ENCODE measurements at places on chromosomes 16 and 17.

DNA sequence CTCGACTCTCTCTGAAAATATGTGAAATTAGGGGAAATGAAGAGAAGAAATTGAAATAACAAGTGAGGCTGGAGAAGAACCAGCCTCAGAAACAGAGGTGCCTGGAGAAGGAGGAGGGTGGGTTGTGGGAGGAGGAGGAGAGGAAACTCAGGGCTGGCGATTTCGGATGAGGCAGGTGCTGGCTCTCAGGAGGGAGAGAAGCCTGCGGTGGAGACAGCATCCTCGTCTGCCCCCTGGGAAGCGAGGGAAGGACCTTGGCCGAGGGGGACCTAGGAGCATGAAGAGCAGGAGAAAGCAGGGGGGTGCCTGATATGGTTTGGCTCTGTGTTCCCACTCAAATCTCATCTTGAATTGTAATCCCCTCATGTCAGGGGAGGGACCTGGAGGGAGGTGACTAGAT lies 264.7 kb upstream of the TNRC6C start:
- no peak for DNase-seq

DNA sequence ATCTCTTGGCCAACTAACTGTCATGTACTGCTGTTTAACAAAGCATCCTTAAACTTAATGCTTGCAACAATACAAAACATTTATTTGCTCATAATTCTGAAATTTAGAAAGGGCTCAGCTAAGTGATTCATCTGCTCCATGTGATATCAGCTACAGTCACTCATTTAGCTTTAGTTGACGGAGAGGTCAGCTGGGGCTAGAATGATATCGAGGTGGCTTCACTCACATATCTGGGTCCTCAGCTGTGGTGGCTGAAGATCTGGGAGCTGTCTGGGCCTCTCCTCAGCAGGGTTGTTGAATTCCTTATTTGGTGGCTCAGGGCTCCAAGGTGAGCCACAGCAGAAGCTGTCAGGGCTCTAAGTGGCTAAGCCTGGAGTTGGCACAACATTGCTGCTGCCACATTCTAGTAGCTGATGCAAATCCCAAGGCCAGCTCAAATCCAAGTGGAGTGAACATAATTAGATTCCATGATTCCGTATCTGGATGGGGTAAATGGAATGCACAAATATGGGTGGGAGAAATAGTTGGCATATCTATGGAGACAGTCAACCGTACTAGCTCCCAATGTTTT lies 62.8 kb downstream of the HS3ST3A1 start:
- DNase-seq = no peak

- DNase-seq = no peak
Observed at GRCh38 chr16:73853968-73854367, 442.6 kb upstream of the PSMD7 start.

DNA sequence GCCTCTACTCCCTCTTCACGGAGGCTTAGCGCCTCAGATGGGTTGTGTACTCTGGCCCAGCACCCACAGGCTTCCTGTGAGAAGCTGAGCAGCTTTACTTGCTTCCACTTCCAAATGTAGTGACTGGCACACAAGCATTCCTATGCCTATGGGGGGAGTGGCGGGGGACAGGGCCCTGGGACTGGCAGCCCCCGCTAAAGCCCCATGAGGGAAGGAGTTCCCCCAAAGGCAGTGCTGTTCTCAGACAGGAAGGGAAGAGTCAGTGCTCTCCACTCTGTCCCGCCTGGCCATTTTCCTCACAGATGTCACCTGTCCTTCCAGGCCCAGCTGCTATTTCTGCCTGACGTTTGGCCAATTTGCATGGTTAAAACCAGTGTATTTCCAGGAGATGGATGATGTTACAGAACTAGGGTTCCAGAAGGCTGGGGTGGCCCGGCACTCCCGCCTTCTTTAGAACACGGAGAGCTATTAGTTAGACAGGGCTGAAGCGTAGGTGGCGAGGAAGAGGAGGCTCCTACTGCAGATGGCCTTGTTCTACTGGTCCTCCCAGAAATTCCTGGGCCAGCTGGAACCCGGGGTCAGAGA lies 83.9 kb upstream of the FBXO47 start:
- no peak for DNase-seq

DNA sequence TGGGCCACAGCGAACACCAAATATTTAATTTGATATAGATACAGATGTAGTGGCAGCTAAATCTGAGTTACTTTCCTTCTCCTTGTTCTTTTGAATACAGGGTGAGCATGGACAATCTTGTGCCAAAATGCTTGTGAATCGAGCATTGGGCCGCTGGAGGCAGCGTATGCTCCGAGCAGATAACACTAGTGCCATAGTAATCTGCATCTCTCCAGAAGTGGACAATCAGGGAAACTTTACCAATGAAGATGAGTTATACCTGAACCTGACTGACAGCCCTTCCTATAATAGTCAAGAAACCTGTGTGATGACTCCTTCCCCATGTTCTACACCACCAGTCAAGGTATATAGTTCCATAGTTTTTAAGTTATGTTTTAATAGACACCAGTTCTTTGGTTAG lies 21.2 kb upstream of the BCAS3 start:
- no peak for DNase-seq

DNA sequence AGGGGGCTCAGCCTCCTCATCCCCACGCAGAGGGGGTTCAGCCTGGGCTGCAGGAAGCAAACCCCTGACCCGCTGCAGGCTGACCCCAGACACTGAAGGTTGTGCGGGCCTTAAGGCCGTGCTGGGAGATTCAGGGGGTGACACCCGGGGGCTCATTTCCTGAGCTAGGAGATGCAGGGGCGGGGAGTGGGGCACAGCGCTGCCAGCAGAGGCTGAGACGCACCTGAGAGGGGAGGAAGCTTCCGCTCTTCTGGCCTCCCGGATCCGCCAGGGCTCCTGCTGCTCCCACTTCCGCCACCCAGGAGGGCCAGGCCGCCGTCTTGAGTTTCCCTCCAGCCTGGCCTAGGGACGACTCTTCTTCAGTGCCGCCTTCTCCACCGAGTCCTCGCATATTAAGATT lies 173.2 kb upstream of the FOXF1 start:
- DNase-seq = no peak

DNA sequence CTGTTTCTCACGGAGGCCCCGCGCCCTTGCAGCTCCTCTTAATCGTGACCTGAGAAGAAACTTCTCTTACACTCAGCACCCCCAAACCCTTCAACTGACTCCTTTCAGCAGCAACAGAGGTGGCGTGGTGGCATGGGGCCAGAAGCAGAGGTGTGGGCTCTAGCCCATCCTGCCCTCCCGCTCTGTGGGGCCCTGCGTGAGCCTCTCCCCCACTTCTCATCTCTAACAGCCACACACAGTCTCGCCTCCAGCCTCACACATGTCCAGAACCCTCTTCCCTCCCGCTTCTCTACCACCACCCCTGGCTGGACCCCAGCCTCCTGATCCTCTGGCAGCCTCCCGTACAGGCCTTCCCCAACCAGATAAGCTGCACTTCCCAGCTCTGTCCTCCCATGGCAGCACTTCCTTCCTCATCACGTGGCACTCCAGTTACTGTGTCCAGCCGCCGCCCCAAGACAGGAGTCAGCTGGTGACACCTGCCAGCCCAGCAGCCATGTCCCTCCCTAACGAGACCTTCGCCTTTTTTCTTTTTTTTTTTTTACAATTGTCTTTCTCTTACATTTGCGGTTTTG lies 30.5 kb downstream of the NSMCE1 start:
- DNase-seq = no peak

DNA sequence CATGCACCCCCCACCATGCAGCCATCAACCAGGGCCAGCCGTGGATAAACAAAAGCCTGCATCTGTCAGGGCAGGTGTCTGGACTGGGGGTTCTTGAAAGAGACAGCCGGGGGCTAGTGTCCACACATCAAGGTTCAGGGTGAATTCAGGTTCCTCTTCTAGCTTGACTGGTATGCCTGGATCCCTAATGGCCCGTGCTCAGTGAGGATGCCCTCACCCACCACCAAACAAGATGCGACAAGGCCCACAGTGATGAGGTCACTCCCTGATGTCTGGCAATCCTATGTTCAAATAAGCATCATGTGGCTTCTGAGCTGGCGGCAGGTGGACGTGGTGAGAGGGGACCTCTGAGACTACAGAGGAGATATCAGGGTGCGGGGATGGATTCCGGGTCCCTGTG lies 64.6 kb downstream of the GOSR1 start:
- no peak for DNase-seq

- DNase-seq = peak; percentile 76
Observed at GRCh38 chr17:12765548-12765947, 23.8 kb upstream of the ARHGAP44 start.

DNA sequence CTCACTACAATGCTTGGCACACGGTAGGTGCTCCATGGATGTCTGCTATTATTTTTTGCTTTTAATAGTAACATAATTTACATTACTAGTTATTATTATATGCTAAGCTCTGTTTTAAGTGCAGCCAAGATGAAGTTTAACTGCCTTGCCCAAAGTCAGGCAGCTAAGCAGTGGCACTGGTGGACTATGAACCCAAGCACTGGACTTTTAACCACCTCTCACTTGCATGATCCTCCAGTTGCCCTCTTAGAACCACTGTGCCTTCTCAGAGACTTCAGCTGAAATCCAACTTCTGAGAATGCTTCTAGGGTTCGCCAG lies 1.5 kb upstream of the ZNF207 start:
- DNase-seq = no peak

GRCh38 chr16:11685844-11686618 lies 17.8 kb downstream of the SNN start:
- DNase-seq = peak; percentile 41

DNA sequence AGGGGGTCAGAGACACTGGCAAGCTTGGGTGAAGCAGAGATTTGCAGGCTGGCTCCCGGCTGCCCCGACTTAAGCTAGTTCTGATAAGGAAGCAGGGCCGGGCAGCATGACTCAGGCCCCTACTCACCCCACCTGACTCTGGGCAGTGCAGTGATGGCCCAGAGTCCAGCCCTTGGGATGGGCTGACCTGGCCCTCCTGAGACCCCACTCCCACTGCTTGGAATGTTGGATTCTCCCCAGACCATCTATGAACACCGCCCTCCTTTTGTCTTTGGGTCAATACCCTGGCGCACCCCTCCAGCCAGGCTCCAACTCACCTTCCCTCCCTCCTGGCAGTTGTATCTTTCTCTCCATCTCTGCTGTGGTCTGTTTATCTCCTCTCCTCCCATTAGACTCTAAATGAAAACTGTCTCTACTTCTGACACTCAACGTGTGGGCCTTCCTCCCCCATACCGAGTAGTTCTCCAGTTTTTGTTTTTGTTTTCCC lies 21.0 kb downstream of the LGALS3BP start:
- DNase-seq = peak; percentile 25

GRCh38 chr17:39755554-39756379 lies 18.0 kb downstream of the GRB7 start:
- no peak for DNase-seq

DNA sequence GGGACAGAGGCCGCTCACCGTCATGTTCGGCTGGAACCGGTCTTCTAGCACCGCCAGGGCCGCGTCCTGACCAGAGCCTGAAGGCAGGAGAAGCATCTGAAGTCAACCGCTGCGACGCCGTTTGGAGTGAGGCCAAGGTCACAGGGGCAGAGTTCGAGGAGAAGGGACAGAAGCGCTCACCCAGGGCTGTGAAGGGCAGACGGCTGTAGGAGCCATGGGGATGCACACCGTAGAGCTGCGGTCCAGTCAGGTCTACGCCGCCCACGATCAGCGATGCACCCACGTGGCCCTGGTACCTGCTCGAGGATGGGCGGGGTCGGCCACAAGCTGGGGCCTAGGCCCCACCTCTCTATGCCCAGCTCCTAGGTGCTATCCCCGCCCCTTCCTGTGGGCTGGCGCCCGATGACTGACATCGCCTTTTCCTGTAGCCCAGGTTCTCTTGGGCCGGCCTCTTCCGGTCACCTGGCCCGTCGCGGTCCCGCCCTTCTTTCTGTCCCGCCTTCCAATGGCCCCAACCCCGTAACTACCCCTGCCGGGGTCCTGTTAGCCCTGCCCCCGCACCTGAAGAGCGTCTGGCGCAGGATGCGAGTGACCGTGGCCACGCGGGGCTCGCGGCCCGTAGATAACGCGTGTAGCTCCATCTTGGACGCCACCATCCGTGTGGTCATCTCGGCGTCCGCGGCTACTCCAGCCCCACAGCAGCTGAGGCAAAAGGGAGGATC lies 1.1 kb downstream of the PSMB10 start:
- DNase-seq = peak; percentile 99

DNA sequence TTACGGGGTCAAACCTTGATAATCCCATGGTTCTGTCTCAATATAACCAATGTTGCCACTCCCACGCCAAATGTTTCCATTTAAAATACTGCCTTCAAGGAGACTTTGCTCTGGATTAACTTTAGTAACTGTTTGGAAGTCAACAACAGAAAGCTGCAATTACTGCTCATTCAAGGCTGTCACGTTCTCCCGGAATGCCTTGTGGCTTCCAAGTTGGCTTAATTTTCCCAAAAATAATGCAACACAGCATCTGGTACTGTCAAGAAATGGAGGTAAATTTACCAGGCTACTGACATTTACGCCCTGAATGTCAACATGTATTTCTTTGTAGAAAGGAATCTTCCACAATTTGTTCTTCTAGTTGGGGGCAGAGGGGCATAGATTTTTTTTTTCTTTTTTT lies 38.2 kb downstream of the GPRC5B start:
- no peak for DNase-seq

GRCh38 chr16:58499092-58499511 lies 841 bp upstream of the NDRG4 start:
- DNase-seq = no peak

GRCh38 chr17:58666858-58667267 lies 25.0 kb downstream of the TEX14 start:
- peak; percentile 11 for DNase-seq

DNA sequence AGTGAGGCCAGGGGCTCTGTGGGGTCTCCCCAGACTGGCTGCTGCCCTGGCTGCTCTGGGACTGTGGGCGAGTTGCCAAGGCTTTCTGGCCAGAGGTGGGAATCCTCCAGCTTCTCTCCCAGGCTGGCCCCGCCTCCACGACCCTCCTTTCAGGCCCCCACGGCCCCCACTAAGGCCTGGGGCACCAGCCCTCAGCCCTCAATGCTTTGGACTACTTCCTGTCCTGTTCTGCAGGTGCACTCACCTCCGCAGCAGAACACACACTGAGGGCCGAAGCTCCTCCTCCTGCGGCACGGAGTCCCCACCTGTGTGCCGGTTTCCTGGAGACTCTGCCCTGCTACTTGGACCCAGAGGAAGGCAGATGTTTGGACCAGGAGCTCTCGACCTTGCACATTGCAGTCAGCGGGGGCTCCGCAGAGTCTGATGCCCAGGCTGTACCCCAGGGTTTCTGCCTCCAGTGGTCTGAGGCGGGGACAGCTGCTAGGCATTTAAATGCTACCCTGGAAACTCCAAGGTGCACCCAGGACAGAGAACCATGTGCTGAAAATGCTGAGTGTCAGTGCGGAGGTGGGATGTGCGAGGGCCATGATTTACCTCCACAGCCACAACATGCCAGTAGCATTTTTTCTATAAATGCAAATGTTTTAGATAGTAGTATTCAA lies 223.8 kb downstream of the IRF8 start:
- no peak for DNase-seq

Data from hepatic stellate cell (primary cell).